ENCODE measurements at places on chromosomes 3 and 15.

DNA sequence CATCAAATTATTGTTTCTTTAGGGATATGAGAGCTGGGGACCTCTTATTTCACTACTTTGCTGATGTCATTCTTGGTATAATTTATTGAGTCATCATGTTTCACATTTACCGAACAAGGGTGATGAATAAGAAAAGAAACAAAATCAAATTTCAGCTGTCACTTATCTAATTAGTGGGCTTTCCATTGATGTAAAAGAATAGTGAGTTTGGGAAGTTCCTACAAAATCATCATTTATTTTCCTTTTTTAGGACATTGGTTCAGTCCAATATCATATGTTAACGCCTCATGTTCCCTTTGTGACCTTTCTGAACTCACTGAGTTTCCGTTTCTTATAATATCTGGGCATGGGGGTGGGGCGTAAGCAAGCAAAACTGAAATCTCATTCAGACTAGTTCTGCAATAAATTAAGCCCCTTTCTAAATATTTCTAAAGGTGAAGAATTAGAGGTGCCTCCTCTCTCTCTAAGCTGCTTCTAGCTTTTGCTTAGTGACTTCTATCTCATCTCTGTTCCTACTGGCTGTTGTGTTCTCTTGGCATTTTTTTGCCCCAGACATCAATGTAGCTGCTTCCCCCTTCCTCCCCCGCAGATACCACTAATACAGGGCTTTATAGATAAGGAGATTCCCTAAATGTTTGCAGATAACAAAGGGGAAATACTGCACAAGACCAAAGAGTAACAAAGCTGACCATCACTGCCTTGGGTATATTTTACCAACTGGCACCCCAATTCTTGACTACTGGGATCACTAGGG lies 238.0 kb upstream of the CTNNB1 start:
- DNase-seq = no peak

DNA sequence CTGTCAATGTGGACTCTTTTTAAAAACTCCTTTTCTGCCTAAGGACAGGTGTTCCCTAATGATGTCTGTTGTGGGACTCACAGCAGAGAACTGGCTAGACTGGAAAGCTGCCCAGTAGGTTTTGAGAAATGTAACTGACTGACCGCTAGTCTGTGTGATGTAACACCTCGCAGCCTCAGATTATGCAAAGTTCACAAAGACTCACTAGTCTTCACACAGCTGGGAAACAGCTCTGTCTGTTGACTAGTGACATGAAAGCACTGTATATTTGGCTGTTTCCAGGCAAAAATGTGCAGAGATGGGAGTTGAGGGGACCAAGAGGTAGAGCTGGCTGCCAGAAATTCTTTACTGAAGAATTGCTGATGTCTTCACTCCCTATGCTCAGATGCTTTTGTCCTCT lies 10.3 kb downstream of the PDZRN3 start:
- no peak for DNase-seq

DNA sequence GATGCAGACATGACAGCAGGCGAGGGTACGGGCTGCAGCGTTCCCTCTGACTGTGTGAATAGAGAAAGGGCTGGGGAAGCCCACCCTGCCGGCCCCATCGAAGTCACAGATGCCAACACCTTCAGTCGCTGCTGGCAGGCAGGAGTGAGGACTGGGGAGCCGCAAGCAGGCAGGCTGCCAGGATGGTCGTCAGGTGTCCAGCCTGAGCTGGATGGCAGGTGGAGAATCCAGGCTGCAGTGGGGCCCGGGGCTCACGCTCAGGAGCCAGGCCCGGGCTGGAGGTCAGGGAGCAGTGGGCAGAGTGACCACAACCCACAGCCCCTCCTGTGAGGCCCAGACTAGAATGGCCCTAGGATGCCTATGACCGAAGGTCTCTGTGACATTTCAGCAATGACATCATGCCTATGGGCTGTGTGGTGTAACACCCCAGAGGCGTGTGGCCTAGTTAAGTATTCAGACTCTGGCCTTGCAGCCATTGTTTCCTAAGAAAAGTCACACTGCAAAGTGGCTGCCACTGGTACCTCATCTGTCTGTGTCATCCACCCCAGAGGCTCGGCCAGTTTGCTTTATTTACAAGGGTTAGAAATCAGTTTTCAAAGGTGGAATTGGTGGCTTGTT lies 15.7 kb downstream of the PRR23E start:
- DNase-seq = no peak

DNA sequence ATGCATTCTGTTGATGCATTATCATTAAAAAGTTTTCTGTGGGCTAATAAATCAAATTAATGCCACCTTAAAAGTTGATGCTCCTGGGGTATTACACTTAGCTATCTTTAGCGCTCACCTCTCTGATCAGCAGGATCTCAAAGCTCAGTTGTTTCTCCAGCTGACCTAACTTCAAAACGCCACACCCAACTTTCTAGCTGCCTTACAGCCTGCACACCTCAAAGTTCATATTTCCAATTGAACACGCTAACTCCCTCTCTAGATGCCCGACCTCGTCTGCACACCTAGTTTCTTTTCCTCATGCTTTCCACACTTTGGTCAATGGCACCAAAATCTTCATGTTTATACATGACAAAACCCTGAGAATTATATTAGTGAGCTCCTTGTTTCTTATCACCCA lies 98.2 kb upstream of the AGTR1 start:
- DNase-seq = no peak

- DNase-seq = no peak
These were observed 17.3 kb downstream of the PLS1 start for GRCh38 chr3:142613491-142613890.

DNA sequence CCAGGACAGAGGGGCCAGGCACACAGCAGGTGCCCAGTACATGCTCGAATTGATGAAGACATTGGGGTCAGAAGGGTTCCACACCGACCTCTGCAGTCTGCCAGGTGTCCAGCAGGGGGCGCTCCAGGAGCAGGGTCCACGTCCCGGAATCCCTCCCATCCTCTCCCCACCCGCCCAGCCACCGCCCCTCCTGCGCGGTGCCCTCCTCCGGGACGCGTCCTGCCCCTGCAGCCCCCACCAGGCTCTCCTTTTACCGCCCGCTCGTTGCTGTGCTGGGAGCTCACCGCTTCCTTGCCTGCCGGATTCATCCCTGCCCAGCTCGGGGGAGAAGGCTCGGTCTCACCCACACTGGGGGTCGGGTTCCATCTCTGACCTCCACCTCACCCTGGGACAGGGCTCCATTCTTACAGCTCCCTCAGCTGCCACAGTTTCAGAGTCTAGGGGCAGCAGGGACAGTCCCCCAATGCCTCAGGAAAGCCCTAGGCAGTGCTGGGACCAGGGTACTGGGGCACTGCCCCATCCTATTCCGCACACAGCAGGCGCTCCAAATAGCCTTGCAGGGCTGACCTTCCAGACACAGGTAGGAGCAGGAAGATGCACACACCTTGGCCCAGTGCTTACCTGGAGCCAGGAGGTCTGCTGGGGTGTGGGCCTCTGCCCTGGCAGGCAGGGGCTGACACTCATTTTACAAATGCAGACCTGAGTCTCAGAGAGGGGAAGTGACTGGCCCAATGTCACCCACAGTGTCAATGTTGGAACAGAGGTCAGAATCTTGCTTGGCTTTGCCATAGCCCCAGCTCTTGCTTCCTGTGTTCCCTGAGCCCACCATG lies 31.0 kb downstream of the GRIP2 start:
- DNase-seq = peak; percentile 58

GRCh38 chr3:59085976-59086375 lies 36.2 kb upstream of the CFAP20DC start:
- no peak for DNase-seq

GRCh38 chr15:92187975-92188374 lies 205.7 kb upstream of the ST8SIA2 start:
- no peak for DNase-seq

DNA sequence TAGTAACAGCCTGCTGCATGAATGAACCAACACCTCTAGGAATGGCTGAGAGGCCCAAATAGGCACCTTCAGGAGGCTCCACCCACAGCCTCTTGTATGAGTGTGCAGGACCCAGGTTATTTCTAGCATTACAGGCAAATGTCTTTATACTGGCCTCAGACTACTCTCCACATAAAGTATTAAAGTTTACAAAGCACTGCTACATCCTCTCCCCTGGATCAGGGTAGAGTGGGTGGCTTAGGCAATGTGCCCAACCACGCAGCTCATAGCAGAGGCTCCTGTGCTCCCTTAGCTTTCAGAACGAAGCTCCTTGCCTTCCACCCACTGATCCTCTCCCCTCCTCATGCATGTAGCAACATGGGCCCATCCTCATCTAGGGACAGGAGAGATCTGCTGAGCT lies 16.3 kb downstream of the TMEM43 start:
- no peak for DNase-seq

GRCh38 chr3:64488939-64489338 lies 198.9 kb downstream of the ADAMTS9 start:
- no peak for DNase-seq

- DNase-seq = no peak
These were observed 143.3 kb downstream of the TCF12 start for GRCh38 chr15:57061696-57062095.

DNA sequence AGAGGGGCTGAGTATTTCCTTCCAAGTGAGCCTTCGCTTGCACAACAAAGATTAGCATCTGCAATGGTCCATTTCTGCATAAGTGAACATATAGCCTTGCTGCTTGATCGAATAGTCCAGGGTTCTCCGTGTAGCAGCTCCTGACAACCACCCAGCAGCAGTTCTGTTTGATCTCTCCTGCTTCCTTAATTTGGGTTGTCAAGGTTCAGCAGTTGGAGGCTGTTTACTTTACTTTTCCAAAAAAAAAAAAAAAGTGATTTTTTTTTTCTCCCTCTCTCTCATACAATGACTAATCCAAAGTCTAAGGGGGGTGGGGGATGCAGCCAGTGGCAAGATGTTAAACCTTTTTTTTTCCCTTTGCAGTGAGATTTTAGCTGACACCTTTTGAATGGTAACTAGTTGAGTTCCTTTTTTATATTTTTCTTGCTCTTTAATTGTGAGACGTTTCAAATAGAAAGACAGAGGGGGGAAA lies 3.6 kb downstream of the FOXP1 start:
- peak; percentile 31 for DNase-seq

GRCh38 chr15:74316141-74316540 lies 51.3 kb downstream of the CYP11A1 start:
- DNase-seq = no peak

DNA sequence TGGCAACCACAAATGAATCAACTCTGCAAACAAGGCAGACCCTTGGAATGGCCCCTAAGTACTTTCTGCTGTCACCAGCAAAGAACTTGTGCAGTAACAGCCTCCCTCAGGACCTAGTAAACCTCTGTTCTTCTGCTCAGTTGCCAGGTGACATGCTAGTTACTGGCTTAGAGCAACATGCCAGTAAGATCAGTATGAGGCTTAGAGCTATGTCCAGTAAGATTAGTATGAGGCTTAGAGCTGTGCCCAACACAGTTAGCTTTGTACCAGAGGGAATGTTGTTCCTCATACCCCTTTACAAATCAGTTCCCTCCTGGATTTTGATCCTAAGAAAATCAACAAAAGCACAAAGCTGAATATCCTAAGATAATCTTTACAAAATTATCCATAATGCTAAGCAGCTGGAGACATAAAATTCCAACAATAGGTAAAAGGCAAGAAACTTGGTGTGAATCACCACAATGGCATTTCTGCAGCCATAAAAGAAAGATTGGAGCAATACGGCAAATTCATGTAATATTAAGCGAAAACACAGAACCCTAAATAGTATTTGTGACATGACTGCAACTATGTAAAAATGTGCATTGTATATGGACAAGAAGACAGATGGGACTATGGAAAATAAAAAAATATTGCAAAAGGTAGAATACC lies 107.3 kb upstream of the LPP start:
- DNase-seq = no peak

GRCh38 chr15:88891540-88892254 lies 3.6 kb downstream of the HAPLN3 start:
- no peak for DNase-seq

DNA sequence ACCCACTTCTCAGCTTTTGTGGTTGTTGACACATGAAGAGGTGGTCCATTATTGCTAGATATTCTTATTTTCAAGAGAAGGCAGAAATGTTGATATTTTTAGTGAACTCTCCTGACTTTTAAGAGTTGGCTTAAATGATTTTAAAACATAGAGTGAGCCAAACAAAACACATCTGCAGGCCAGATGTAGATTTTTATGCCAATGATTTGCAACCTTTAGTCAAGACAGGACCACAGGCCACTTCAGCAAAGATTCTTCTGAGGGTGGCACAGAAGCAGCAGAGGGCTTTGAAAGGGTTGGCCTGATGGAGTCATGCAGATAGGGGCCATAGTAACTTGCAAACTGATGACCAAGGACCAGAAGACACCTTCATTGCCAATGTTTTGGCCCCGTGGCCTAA lies 276.5 kb upstream of the P2RY1 start:
- DNase-seq = no peak

DNA sequence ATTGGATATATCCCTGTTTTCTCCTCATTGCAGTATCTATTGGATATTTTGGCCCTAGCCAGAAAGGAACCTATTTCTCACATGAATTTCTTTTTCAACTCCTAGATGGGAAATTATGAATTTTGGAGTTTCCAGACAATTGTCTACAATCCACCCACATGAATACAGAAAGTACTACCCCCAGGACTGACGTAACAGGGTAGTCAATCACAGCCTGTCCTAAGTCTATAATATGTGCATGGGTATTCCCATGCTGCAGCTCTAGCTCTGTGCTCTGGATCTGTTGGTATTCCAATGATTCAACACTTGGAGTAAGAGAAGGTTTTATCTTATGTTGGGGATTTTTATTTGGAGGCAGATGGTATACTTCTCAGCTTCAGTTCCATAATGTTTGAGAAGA lies 393.1 kb upstream of the ARRDC4 start:
- no peak for DNase-seq

DNA sequence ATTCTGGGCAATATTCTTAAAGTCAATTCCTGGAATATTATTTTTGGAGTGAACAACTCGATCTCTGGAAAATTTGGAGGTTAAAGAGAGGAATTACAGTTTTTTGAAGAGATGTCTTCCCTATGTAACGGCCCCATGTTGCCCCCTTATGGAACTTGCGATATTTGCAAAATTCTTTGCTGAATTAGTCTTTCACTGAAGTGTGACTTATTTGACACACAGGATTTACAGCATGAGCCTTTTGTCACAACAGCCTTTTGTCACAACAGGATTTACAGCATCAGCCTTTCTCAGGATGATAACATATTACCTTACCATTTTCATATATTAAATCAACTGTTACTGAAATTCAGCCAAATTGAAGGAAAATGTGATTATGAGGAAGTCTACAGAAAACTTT lies 37.8 kb upstream of the SPTSSB start:
- DNase-seq = no peak
